ENCODE measurements at places on chromosomes 6 and 20. TPM values are rescaled to one million over a fixed set of nuclear protein-coding genes. Genes with fewer than 3 reads are reported as not detected.

DNA sequence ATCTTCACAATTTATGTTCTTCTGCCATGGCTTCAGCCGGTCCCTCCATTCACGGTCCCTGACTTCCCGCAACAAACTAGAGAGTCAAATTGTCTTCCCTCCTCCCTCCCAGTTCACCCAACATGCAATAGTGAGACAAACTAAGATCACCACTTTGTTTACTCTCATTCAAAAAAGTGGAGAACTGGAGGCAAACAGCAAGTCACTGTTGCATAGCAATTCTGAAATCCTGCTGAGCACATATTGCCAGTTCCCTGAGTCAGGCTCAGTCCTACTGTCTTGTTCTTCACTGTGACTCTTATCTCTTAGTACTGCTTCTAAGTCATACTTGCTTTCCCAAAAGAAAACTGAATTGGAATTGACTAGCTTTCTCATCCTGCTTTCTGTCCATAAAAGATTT is 287.2 kb upstream of the SASH1 start:
- DNase-seq = no peak

DNA sequence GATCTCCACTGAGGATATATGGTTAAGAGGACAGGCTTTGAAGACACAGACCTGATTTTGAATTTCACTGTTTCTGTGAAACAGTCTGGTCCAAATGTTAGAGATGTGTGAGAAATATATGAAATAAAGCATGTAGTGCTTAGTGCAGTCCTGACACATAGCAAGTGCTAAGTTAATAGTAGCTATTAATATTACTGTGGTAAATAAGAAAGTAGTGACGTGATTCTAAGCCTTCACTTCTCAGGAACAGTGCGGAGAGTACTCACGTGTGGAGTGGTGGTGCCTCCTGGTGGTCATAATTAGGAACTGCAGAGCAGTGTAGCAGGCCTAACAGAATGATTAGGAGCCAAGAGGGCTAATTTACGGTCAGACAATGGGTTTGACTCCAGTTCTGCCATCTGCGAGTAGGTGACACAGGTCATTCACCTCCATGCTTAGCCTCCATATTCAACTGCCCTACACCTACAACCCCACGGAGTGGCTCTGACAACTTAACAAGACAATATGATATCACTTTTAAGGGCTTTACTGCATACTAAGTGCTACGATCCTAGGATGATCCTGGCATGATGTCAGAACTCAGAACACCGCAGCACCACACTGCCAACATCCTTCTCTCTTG is 106.2 kb downstream of the JPH2 start:
- peak; percentile 55 for DNase-seq

GRCh38 chr20:23668477-23668951 is 20.3 kb downstream of the CST4 start:
- DNase-seq = no peak

- DNase-seq = no peak
These were observed 5.5 kb downstream of the SIRT5 start for GRCh38 chr6:13579911-13580310.

GRCh38 chr6:45650524-45651135 is 272.9 kb upstream of the SUPT3H start:
- DNase-seq = no peak

GRCh38 chr6:29547573-29547972 is 12.0 kb downstream of the UBD start:
- no peak for DNase-seq

- no peak for DNase-seq
These were observed 22.0 kb downstream of the KIF13A start for GRCh38 chr6:17965397-17965796.

- no peak for DNase-seq
These were observed 182.2 kb upstream of the RREB1 start for GRCh38 chr6:6925391-6926164.

DNA sequence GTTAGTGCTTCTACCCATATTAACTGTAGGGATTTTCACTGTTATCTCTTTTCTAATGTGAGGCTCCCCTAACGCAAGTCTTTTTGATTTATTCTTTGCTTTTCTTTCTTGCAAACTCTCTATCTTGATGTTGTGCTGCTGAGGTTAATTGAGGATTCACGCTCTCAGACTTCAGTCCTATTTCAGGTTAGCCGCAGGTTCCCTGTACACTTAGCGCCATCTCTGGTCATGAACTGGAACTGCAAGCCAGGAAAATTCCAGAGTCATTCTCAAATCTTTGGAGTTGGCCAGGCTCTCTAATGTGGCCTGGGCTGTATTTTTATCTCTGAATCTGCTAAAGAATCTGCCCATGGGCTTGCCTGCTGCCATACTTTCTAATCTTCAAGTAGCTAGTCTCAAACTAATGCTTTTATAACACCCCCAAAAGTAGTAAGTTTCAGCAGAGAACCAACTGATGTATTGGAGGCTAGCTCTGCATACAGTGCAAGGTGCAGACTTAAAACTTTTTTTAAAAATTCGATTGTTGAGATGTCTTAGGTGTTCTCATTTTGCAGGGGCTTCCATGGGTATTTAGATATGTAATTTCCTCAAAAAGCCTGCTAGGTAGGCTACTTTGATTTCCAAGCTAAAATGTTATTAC is 91.1 kb upstream of the OPRM1 start:
- DNase-seq = no peak

- no peak for DNase-seq
These were observed 1.8 kb upstream of the RBM39 start for GRCh38 chr20:35743693-35744491.

GRCh38 chr6:11214084-11214833 is 18.2 kb downstream of the NEDD9 start:
- no peak for DNase-seq

DNA sequence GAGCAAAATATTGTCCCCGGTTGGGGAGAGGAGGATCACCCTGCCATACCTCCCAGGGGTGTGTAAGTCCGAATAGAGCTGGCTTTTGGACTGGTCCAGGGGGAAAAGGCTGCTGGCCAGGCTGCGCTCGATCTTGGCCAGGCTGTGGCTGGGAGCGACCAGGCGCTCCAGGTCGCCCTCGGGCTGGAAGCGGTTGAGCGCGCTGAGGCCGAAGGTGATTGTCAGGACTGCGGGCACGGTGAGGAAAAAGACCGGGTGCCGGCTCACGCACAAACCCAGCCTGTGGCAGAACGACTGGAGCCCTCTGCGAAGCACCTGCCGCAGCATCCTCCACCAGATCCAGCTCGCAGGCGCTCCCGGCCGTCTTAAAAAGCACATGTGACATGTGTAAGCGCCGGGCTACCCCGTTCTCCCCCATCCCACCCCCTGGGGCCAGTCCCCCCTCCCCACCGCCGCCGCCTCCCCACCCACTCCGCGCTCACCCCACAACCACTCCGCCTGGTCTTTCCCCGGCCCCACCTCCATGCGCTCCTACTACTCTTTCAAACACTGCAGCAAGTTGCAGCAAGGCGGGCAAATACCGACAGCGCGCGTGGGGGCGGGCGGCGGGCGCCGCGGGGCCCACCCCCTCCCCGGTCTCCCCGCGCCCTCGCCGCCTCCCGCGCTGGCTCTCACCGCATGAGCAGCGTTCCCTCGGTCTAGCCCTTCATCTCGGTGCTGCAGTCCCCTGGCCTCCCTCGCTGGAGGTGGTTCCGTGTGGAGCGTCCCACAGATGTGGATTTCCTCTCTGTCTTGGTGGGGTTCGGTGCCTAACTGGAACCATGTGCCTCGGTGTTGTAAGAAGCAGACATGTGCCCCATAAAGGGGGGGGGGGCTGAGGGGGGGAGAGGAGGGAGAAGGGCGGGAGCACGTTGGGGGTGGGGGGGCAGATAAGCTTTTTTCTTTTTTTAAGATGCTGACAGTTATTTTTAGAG is 42.4 kb downstream of the PTCHD4 start:
- DNase-seq = no peak

DNA sequence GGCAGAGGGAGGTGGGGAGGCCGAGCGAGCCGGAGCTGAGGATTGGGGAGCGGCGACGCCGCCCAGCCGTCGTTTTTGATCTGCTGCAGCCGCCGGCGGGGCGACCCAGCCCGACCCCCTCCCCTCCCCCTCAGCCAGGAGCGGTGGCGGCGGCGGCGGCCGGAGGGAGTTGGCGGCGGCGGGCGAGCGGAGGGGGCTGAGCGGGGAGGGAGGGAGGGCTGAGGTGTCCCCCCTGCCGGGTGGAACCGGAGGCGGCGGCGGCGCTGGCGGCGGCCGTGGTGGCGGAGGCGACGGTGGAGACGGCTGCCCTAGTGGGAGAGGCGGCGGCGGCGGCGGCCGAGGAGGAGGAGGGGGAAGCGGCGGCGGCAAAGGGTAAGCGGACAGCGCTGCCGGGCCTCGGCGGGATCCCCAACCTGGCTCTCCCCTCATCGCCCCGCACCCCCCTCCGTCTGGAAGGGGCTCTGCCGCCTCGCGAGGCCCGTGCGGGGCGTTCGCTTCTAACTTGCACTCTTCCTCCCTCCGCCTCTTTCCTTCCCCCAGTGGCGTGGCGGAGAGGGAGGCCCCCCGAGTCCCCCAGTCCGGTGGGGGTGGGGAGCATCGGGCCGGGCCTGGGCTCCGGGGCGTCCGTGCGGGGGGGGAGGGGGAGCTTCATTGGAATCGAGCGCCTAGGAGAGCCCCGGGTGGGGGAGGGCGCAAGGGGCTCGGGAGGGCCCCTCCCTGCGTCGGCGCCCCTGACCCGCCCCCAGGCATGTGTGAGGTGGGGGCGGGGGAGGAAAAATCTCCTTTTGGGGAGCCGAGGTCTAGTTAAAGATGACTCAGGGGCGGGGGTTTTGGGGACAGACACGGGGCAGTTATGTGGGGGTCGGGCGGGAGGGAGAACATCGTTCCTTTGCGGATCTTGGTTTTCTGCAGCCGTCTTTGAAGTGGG is at the start of gene TAB2:
TSS of gene TAB2 (plus strand) at position 69 of the 928 bp plus-strand sequence. CDS start 52,286 bp downstream, outside the sequence.
- DNase-seq = no peak

- no peak for DNase-seq
These were observed 9.4 kb upstream of the CDH22 start for GRCh38 chr20:46317685-46318177.

GRCh38 chr6:74731204-74731603 is 474.6 kb downstream of the COL12A1 start:
- no peak for DNase-seq

GRCh38 chr6:167722634-167723309 is 103.9 kb upstream of the AFDN start:
- no peak for DNase-seq

GRCh38 chr6:372336-372911 is 19.1 kb upstream of the IRF4 start:
- DNase-seq = no peak

DNA sequence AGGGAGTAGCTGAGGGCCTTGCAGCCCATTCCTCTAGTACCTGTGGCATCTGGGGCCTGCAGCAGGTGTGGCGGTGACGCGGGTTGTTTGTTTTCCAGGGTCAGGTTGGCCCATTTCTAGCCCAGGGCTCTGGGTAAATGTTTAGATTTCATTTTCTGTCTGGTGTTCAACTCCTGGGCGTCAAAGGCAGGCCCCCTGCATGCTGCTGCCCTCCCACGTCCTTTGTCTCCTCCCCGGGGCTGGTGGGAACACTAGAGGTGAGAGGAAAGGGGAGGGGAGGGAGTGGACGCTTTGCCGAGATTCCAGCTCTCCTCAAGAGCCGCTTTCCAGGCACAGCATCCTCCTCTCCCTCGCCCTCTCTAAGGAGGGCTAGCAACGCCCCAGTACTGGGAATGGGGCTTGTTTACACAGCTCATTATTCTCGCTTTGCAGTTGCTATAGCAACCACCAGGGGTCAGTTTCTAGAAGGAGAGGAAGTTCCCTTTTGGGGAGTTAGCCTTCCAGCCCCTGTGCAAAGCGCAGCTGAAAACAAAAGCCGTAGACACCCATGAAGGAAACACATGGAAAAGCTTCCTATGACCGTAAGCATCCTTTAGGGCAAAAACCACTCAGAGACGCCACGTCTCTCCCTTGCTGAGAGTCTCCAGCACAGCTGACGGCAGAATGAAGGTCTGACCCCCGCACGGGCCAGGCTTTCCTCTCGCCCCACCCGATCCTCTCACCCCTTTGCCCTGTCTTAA is 170.6 kb downstream of the LY86 start:
- peak; percentile 13 for DNase-seq

DNA sequence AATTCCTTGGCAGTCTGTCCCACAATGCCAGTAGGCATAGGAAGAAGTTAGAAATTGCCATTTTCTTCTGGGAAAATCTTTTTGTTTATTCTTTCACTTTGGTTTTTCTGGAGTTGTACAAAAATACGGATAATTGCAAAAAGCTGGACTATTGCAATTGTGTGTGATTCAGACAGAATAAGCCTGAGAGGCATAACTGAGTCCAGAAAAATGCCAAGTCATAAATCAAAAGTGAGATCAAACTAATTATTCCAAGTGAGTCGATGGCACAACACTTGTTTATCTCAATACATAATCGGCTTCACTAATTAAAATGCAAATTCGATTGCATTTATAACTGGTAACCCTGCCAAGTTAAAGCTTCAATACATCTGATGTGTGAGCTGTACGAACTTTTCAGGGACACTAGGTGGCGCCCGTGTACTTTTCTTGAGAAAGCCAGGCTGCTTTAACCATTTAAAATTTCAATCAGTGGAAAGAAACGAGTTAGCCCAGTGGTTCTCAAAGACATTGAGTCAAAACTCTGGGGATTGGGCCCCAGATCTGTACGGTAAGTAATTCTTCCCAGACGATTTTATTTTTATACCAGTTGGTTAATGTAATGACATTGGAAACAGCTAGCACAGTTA is 102.6 kb downstream of the LAMP5 start:
- no peak for DNase-seq

DNA sequence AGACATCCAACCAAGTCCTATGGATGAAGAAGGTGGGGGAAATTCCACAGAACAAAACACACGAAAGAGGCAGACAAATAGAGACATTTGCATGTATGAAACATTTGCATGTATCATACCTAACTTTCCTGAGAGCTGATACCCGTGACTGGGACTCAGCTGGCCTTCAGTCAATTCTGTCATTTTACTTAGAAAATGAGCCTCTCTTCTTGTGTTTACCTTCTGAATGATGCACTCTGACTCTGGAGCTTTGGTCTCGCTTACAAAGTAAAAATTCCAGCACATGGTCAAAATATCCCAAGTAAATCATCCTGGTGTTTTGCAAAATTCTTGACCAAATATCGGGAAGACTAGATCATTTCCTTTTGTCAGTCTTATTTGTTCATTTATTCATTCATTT is 46.9 kb downstream of the MMUT start:
- no peak for DNase-seq

PRDM13 gene
- not detected for total RNA-seq

C6orf132 gene
- total RNA-seq = 0.03 TPM

PCK1 gene
- total RNA-seq = 0.56 TPM

CD109 gene
- total RNA-seq = 4.4 TPM

RHAG gene
- total RNA-seq = 0.32 TPM

PM20D2 gene
- total RNA-seq = 14.2 TPM

OXT gene
- total RNA-seq = not detected

GHRH gene
- total RNA-seq = not detected

NRN1 gene
- total RNA-seq = 0.37 TPM

INSM1 gene
- total RNA-seq = 0.08 TPM

FAM162B gene
- total RNA-seq = not detected

CLDN20 gene
- total RNA-seq = not detected

OPRL1 gene
- total RNA-seq = 0.41 TPM

VSTM2L gene
- total RNA-seq = 1.5 TPM

APOM gene
- 4.1 TPM for total RNA-seq

NHSL1 gene
- 2.7 TPM for total RNA-seq

SLCO4A1 gene
- 16.1 TPM for total RNA-seq

CYB5R4 gene
- 36.9 TPM for total RNA-seq

AMD1 gene
- 73.6 TPM for total RNA-seq

All from GM12878 (cell line).